ENCODE measurements at places on chromosomes 3 and 15.

GRCh38 chr3:30852833-30853232 lies 41.6 kb downstream of the GADL1 start:
- no peak for DNase-seq

DNA sequence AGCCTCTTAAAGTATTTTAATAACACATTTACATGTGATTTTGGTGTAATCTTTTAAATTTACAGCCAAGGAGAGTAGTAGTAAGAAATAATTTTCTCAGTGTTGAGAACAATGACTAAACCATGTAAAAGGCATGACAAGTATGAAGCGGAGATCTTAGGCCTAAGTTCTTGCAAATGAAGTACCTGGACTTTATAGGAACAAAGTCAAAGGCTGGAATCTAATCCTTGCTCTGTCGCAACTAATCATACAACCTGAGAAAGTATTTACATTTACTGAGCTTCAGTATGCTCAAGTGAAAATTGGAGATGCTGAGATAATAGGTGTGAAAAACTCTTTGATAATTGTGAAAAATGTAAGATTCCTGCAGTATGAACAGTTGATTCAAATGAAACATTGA lies 86.4 kb upstream of the VGLL3 start:
- DNase-seq: no peak

DNA sequence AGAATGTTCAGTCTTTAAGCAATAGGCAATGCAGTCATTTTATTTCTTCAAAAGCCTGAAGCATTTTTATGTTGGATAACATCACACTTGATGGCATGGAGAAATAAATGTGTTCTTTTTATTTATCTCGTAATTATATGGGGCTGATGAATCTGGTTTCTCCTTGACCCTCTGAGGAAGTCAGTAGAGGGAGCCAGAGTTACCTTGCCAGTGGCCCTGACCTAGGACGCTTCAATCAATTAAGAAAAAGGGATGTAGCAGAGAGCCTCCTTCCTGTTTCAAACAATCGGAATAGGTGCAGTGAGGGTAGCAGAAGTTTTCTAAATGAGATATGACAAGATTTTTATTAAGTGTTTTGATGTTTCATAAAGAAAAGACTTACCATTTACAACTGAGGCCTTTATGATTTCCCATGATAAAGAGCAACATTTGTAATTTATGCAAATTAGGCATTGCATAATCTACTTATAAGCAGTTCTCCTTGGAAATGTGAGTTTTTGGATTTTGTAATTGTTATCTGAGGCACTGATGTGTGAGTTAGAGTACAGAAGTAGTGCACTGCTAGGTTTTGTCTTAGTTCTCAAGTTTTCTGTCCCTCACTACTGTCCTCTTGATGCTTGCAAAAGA lies 129.1 kb downstream of the RAP2B start:
- DNase-seq: peak; percentile 30

DNA sequence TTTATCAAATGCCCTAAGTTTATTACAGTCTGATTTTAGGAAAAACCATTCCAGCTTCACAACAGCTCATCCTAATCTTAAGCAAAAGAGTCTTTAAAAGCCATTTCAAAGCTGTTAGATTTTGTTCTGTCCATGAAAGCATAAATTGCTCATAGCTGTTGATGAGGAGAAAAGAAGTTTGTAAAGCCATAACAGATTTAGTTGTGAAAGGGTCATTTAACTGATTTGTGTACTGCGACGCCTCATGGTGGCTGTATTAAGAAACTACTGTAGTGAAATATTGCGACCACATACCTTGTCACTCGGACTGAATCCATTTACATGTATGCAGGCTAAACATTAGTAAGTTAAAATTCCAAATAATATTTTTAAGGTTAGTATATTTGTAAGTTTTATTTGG lies 20.9 kb downstream of the BBX start:
- DNase-seq: peak; percentile 22

DNA sequence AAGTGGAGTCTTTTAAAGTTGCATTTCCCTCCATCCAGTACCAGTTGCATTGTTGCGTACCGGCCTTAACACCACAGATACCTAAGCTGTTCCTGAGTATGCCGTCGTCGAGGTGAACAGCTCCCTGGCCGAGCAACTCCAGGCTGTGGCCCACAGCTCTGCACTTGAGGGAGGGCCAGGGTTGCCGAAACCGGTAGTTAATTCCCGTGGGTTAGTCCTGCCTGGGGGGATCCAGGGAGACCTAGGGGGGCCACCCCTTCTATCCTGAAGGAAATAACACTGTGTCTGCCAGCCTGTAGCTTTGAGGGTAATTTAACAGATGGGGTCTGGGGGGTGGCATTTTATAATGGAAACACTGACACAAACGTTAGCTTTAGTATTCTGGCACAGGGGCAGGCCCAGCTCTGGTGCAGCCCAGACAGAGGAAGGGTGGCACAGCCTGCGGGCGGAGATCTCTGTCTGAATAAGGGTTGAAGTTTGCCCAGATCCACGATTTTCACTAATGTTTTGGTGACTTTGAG lies 60.8 kb downstream of the RGMA start:
- no peak for DNase-seq

GRCh38 chr3:166713787-166714186 lies 666.3 kb downstream of the ZBBX start:
- DNase-seq: peak; percentile 0

- no peak for DNase-seq
Observed at GRCh38 chr3:119679874-119680273, 2.7 kb upstream of the COX17 start.

- DNase-seq: peak; percentile 86
Observed at GRCh38 chr3:159239059-159239458, 437.2 kb downstream of the MFSD1 start.

- no peak for DNase-seq
Observed at GRCh38 chr15:66745530-66746230, 43.6 kb downstream of the SMAD6 start.

DNA sequence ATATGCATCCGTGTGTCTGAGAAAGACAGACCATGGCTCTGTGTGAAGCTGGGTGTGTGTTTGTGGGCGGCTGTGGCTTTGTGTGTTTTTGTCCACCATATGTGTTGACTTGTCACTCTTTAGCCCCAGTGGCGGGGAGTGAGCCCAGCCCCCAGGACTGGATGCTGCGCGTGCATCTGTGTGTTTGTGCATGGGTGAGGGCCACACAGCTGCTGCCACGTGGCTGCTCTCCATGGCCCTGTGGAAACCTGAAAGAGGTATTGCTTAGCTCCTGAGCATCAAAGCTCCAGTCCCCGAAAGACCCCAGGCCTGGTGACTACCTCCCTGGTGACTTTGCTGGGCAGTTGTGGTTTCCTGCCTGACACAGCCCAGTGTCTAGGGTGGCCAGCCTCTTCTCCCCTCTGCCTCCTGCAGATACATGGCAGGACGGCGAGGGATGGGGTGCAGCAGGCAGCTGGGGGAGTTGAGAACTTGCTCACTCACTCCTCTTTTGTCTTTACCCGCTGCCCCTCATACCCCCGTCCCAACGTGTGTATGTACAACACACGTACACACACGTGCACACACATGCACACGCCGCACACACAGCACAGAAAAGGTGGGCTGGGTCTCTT lies 6.5 kb downstream of the EPHB3 start:
- DNase-seq: no peak

DNA sequence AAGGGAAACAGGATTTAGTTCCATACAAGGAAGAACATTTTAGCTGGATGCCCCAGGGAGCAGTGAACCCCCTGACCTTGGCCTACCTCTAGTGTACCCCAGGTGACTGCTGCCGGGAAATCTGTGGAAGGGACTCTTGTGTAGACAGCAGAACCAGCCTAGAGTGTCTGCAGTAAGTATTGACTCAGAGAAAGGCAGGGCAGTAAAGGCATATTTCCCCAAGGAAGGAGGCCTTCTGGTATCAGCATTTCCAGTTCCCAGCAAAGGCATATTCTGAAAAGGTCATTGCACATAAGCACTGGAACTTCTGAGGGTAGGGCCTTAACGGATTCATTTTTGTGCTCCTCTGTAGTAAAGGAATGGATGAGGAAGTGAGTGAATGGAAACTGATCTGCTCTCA lies 246.2 kb downstream of the FAM43A start:
- no peak for DNase-seq
